Right cardiac atrium (tissue), 5 donors: ENCODE measurements at places on chromosomes 3 and 15.

GRCh38 chr3:39154280-39155021 lies 1.1 kb upstream of the CSRNP1 start:
- DNase-seq, result peak; percentile 57

- DNase-seq, result peak; percentile 77
Measured at GRCh38 chr3:16849229-16849628, 35.5 kb upstream of the PLCL2 start.

DNA sequence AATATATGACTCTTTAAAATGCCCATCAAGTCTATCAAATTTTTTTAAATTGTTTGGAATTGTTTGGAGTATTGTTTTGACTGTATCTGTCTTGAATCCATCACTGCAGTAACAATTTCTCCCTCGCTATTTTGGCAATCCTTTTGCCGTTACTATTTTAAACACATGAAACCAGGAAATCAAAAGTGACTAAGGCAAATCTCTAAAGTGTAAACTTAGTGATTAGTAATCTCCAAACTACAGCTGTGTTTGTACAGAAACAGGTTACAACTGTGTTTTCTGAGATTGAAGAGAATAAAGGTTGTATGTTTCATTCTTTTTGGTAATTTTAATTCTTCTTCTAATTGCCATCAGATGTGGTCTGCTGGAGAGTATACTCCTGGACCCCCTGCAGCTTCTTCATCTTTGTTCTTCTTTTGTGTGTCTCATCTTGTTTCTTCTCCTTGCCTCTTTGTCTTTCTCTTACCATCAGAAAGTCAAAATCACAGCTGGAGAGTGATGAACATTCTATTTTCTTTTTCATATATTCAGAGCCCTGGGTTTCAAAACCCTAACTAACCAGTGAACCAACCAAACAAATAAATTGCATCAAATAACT lies 465.4 kb downstream of the RBMS3 start:
- DNase-seq, result no peak

DNA sequence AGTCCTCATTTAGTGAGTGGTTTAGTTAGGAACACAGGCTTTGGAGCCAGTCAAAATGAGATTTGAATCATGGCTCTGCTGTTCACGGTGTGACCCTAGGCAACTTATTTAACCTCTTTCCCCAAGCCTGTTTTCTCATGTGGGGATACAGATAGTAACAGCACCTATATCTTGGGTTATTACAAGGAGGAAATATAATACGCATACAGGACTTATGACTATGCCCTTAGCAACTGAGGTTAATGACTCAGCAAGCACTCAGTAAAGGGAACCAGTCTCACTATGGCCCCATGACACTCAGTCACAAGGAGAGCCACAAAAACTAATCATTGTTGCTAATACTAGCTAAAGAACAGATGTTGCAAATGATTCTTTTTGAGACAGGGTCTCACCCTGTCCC lies 45.9 kb downstream of the SUMF1 start:
- no peak for DNase-seq

DNA sequence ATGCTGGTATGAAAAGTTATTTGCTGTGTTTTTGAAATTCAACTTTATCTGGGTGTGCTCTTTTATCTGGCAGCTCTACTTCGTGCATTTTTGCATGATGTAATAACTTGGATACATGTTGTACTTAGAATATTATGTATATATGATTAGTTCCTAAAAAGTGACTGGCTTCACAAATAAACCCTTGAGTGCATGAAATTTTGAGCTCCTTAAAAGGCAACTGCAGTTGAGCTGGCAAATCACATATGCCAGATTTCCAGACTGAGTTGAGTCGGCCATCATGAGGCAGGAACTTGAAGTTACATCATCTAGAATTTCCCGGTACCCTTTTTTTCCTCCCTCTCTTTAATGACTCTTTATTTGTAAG lies 162.5 kb downstream of the FNDC3B start:
- DNase-seq, result no peak

DNA sequence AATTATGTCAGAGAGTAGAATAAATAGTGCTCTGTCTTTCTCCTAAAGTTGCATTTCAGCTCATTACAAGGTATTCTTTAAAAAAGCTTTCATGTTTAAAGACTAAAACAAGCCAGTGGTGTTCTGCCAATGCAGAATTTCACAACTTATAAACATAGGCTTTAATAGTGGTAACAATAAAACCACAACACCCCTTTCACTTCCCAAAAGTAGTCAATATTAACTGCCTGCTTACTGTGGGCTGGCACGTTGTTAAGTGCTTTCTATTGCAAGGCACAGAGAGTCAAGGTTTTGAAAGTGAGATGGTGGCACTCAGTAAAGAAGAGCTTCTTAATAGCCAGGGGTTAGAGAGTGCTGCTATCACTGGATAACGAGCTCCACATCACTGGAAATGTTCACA lies 8.4 kb upstream of the RTP1 start:
- no peak for DNase-seq

GRCh38 chr3:125143982-125144652 lies 68.4 kb downstream of the SLC12A8 start:
- peak; percentile 82 for DNase-seq

DNA sequence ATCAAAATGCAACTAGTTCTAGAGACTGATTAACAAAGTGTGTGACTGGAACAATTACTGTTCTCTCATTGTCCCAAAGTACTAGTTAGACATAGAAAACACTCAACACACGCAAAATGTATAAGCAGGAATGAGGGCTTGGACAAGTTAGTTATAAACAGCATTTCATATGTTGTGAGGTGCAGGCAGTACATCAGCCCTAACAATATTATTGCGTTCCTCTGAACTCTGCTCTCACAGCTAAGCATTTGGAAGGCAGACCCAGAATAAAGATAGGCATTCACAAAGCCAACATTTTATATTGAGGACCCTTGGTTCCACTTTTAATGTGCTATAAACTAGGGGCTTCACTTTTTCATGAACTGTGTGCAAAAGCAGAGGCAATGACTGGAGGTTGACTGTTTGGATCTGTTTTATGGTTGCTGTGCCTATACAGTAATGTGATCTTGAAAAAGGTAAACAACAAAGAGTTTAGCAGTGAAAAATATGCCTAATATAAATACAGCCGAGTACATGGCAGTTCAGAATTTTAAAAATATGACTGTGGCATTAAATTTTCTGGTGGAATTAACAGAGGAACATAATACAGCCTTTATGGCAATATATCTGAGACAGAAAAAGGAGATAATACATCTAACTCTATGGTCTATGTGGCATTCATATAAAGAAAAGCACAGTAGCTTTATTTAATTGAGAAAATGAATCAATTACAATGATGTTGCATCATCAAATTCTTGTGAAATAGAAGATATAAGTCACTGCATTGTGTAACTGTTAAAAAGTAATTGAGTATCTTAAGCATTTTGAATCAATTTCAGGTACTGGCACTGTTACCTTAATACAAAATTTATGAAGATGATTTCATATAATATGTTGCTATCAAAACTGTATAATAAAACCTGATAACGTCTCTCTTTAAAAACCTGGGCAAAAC lies 80.0 kb upstream of the SKOR1 start:
- DNase-seq, result no peak

- no peak for DNase-seq
Measured at GRCh38 chr3:106714400-106714799, 662.8 kb upstream of the CCDC54 start.

DNA sequence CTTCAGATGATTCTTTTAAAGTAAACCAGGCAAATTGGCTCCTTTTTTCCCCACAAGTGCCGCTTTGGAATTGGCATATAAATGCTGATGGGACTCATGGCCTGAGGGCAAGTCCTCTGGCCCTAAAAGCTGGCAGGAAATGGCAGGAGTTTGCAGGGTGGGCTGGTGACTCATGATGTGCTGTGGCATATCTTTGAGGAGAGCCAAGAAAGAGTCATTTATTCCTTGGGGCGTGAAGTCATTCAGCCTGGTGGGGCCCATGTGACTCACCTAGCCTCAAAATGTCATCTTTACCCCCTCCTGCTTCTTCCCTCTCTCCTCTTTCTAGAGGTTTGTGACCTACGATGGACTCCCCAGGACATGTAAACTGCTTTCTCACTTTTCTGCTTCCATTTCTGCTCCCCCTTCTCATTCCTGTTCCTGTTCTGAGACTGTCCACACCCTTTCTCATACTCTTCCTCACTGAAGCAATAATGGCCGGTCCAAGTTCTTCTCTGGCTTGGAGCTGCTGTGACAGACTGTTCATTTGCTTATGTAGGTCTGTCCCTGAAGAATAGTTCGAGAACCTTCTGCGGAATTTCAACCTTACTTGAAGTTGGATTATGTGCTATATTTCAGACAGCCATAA lies 326.1 kb downstream of the SATB1 start:
- no peak for DNase-seq

GRCh38 chr3:195118671-195119070 lies 152.3 kb downstream of the XXYLT1 start:
- DNase-seq, result no peak

- DNase-seq, result no peak
Measured at GRCh38 chr3:196666001-196666867, 26.7 kb downstream of the NRROS start.

- DNase-seq, result no peak
Measured at GRCh38 chr15:93332168-93332553, 243.2 kb upstream of the RGMA start.

DNA sequence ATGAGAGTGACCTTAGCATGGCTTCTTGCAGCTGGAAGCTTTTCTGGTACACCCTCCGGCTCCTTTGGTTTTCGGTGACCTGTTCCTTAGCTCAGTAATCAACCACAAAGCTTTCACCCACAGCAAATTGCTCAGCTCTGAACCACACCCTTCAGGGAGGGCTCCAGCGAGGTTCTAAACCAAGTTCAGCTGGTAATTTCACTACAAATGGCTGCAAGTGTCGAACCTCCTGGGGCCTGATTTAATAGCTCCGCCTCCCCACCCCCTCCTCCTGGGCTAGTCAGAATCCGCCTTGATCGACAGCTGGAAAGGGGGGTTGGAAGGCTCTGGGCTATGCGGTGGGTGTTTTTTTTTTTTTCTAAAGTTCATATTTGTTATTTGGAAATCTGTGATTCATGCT lies 150.9 kb upstream of the MCTP2 start:
- DNase-seq, result peak; percentile 57

GRCh38 chr3:107574650-107575049 lies 51.9 kb downstream of the BBX start:
- DNase-seq, result no peak

GRCh38 chr3:10391391-10391790 lies 70.5 kb upstream of the SEC13 start:
- DNase-seq, result peak; percentile 24

- no peak for DNase-seq
Measured at GRCh38 chr3:160951642-160952487, 153.3 kb downstream of the B3GALNT1 start.

- no peak for DNase-seq
Measured at GRCh38 chr3:43468133-43468532, 153.7 kb downstream of the ANO10 start.

DNA sequence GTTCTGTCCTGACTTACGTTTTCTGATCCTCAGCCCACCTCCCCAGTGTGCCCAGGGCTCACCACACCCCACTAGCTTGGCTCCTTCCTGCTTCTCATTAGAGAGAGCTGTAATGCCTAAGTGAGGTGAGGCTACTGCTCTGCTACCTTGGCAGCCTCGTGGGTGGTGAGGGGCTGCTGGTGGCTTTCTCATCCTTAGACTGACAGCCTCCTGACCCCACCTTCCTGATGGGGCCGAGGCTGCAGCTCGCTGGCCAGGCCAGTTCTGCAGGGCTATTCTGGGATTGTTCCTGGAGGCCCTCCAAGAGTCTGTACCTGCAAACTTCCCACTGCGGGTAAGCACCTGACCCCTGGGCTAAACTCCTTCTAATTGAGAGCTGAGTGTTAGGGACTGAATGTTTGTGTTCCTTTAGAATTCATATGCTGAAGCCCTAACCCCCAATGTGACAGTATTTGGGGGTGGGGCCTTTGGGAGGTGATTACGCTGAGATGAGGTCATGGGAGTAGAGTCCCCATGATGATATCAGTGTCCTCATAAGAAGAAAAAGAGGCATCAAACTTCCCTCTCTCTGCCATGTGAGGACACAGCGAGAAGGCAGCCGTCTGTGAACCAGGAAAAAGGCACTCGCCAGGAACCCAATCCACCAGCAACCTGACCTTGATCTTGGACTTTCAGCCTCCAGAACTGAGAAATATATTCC lies 38.1 kb upstream of the IQSEC1 start:
- DNase-seq, result no peak

DNA sequence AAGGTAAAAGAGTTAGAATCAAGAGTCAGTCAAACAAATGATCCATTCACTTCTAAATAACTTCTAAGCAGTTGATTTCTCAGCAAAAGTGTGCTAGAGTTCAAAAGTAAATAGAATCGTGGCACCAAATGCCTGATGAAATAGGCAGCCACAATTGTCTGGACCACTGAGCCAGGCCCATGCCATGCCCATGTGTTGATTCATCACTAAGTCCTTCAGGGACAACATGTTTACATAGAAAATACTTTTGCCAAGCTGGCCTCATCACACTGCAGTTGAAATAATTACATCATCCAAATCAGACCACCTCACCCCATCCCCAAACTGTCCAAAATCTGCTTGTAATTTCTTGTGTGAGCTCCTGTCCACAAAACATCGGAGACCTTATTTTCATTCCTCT lies 216.3 kb downstream of the IGSF11 start:
- DNase-seq, result no peak

GRCh38 chr3:43236008-43236407 lies 50.3 kb upstream of the SNRK start:
- DNase-seq, result no peak

DNA sequence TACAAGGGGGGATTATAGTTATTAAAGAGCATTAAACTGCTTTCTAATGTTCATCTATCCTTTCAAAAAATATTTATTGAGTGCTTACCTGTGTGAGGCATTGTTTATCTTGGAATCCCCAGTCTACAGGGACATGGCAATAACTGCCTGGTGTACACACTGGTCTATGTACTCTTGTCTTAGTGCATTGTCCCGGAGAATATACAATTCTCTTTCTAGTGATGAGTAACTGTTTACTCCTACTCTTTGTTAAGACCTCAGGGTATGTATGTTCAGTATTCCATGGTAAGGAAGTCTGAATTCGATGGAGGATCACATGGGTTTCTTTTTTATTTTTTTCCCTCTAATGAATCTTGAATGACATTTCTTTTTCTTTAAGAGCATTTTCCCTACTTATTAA lies 772.4 kb upstream of the NR2F2 start:
- DNase-seq, result no peak

DNA sequence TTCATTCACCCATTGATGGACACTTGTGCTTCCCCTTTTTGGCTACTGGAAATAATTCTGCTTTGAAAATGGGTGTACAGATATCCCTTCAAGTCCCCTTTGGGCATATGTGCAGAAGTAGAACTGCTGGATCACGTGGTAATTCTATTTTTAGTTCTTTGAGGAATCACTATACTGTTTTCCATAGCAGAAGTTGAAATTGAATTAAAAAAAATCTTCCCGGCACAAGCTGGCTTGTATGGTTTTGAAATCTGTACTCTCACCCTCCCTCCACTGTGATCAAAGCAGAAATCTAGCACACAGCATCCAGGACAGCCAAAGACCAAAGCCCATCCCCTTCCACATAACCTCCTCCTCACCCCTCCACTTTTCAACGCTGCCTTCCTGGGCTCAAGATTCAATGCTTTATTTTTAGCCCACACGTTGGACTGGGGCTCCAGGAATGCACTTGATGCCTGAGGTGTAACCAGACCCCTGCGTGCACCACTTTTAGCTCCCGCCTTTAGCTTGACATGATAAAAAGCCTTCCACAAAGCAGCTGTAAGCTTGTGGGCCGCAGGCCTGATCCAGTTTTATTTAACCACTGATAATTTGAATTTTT lies 29.9 kb downstream of the TMEM40 start:
- DNase-seq, result peak; percentile 58

GRCh38 chr3:82520846-82521245 lies 759.4 kb upstream of the GBE1 start:
- DNase-seq, result no peak
